RKO (cell line): ENCODE measurements at places on chromosomes 3 and 15.

- no peak for DNase-seq
These were observed 26.8 kb upstream of the GP9 start for GRCh38 chr3:129033633-129034321.

- DNase-seq = no peak
These were observed 40.1 kb downstream of the ITGB5 start for GRCh38 chr3:124847051-124847450.

GRCh38 chr3:31092748-31093589 lies 198.5 kb upstream of the GADL1 start:
- no peak for DNase-seq

GRCh38 chr3:13451301-13451673 lies 28.8 kb upstream of the HDAC11 start:
- peak; percentile 76 for DNase-seq

DNA sequence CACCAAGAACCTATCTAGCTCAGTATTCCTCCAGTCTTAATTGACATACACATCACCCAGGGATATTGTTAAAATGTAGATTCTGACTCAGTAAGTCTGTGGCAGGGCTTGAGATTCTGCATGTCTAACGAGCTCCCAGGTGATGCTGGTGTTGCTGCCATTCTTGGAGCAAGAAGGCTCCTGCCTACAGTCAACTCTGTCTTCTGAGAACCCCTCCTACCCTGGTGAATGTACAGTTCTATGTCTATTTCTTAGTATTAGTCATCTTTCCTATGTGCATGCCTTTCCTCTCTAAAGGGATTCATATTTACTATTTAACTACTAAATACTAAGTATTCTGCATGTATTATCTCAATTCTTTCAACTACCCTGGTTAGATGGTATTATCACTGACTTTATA lies 268.7 kb downstream of the EDEM1 start:
- DNase-seq = peak; percentile 0

DNA sequence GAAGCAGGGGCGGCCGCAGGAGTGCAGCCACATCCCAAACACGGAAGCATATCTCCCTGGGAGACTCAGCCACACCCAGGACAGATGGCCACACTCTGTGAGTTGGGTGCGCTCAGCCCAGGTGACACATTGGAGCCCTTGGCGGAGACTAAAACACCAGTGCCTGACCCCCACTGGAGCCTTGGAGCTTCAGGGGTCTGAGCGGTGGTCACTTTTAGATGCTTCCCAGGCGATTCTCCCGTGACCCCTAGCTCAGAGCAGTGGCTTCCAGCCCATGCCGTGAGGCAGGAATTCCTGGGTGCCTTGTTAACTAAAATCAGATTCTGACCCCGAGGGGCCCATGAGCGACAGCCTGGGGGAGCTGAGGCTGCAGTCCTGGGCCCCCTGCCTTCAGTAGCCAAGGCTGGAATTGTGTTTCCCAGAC lies 54.5 kb downstream of the PLXNA1 start:
- no peak for DNase-seq

DNA sequence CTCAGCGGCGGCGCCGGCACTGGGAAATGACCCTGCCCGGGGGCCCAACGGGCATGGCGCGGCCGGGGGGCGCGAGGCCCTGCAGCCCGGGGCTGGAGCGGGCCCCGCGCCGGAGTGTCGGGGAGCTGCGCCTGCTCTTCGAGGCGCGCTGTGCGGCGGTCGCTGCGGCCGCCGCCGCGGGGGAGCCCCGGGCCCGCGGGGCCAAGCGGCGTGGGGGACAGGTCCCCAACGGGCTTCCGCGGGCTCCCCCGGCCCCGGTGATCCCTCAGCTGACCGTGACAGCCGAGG lies 172 bp downstream of the ITPKA start:
- no peak for DNase-seq

- DNase-seq = no peak
These were observed 175.0 kb downstream of the RPLP1 start for GRCh38 chr15:69627548-69628158.

GRCh38 chr15:59456114-59456513 lies 18.1 kb downstream of the FAM81A start:
- no peak for DNase-seq

DNA sequence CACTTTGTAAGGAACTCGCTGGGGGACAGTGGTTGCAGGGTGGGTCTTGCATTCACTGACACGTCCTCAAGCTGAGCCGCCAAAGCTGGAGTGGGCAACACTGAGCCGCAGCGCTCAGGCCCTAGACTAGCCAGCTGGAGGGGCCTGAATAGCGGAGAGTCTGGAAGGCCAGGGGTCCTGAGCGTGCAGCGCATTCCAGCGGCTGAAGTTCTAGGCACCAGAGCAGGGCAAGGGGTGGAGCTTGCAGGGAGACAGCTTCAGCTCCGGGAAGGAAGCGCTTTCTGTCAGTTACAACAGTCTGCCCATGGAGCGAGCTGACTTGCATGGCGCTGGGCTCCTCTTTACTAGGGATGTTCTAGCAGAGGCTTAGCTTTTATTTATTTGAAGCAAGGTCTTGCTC lies 2.7 kb downstream of the MAP6D1 start:
- DNase-seq = no peak

GRCh38 chr3:53715815-53716483 lies 130.3 kb downstream of the CHDH start:
- DNase-seq = no peak

- peak; percentile 8 for DNase-seq
These were observed 77.2 kb downstream of the CEMIP start for GRCh38 chr15:80856400-80856799.

DNA sequence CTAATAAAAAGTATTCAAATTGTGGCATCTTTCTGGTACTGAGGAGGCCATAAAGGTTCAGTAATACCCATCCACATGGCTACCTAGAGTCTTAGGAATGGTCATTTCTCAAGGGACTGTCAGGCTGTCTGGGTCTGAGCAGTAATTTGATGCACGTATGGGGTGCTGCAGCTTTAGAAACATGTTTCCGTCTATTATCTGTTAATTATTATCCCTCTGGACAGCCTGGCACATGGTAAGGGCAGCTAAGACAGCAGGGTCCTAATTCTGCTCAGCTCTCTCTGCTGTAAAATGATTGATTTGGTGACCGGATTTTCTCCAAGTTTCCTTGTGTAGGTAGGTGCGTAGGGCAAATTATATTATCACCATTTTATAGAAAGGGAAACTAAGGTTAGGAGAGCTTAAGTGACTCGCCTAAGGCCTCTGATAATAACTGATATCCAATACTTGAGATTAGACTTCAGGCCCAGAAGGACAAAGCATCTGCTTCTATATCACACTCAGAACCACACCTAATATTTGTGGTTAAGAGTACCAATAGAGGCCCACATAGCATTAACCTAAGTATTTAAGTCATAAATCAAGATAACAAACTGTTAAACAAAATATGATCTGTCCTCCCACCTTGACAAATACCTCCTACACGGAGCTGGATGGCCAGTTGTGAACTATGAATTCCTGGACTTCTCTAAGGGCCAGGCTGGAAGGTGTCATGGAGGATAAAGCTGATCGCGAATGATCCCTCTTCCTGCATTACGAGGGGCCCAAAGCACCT lies 2.9 kb upstream of the RAP2B start:
- no peak for DNase-seq

DNA sequence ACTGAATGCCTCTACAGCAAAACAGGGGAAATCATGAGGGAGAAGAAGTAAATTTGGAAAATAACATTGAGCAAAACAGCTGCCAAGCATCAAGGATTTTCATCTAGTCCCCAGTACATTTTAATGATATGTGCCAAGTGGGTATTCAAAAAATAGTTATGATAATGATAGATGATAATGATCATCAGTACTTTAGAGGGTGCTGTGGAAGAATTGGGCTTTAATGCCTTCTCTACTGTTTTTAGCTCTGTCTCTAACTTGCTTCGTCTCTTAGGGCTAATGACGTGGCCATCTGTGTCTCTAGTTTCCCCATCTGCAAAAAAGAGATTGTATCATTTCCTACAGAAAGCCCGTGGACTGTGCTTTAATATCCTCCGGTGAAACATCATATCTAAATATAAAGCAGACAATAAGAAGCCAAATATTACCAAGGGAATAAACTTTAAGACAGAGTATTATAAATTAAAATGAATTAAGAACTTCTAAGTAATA lies 10.2 kb upstream of the FSIP1 start:
- DNase-seq = no peak

- DNase-seq = no peak
These were observed 32.2 kb downstream of the DNAJB8 start for GRCh38 chr3:128434524-128434923.

GRCh38 chr3:77102951-77103769 lies 63.3 kb downstream of the ROBO2 start:
- no peak for DNase-seq

GRCh38 chr3:135141672-135142071 lies 346.6 kb downstream of the EPHB1 start:
- DNase-seq = no peak

GRCh38 chr3:37272741-37273140 lies 98.4 kb upstream of the LRRFIP2 start:
- DNase-seq = no peak

DNA sequence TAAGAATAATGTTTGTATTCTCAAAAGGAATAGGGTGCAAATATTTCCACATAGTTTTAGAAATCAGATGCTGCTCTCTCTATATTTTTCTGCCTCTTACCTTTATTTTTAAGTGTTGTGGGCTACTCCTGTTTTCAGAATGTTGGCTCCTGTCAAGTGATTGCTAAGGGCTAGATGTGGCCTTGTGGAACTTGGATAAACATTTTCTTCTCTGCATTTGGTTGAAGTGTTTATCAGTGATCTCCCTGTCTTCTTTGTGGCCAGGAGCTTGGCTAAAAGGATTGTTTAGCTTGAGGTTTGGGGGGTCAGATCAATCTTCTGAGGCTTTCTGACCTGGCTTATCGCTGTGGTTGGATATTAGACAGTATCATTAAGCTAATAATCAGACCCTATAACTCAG lies 112.6 kb downstream of the TCF12 start:
- DNase-seq = no peak

DNA sequence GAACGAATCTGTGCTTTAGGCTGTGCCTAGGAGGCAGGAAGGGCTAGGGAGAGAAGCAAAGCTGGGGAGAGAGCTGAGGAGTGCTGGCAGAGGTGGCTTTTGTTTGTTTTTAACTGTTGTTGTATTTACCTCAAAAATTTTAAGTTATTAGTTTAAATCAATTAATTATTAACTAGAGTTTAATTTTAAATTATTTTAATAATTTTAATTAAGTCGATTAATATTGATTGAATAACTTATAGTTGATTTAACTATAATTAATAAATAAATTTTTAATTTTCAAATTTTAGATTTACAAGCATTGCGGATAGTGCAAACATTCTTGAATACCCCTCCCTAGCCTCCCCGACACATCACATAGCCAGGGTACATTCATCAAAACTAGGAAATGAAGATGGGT lies 30.6 kb downstream of the KLF15 start:
- DNase-seq = no peak

DNA sequence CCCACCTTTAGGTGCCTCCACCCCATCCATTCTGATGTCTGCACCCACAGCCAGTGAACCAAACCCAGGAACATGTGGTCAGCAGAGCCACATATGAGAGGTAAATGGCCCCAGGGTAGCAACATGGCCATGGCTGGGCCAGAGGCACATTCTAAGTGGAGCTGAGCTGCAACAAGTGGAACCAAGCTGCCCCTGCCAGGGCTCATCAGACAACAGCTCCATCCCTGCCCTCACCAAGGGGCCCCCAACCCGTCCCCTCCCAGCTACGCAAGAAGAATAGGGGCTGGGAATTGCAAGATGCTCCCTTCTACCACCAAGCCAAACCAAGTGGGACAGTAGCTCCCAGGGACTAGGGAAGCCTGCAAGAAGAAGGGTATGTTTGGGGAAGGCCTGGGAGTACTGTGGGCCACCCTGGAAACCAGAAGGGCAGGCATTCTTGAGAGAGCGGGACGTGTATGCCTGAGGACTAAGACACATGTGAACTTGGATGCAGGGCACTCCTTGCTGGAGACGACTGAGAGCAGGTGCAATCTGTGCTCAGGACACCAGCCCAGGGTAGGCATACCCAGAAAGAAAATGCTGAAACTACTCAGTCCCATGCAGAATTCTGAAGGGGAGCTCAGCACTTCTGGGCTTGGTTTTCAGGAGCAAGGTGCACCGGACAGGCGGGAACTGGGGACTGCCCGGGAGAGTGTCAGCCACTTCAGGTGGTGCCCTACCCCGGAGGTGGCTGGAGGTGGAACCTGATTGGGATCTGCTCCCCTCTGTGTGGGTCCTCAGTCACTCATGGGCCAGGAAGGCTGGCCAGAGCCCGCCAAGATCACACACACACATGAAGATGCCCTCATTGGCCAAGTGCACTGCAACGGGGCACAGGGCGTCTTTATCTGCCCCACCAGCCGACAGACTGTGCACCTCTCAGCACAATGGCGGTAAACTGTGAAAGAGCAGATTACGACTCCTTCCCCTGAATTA lies 9.5 kb downstream of the MYL3 start:
- no peak for DNase-seq

DNA sequence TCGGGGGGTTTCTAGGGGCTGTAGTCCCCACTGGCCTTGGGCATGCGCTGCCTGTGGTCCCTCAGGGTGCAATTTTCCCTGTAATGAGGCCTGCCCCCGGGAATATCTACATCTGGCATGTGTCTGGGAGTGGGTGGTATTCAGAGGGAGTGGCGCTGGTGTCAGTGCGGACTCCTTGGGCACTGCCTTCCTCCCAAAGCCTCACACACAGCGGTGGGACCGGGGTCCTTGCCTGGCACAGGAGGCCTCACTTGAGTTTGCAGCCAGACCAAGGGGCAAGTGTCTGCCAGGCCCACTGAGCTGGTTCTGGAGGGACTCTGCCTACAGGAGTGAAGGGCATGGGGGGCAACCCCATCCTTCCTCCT lies 53.5 kb upstream of the PCSK6 start:
- DNase-seq = no peak

GRCh38 chr3:142987080-142987700 lies 14.2 kb upstream of the U2SURP start:
- peak; percentile 67 for DNase-seq

GRCh38 chr3:153785901-153786300 lies 335.3 kb upstream of the ARHGEF26 start:
- no peak for DNase-seq

DNA sequence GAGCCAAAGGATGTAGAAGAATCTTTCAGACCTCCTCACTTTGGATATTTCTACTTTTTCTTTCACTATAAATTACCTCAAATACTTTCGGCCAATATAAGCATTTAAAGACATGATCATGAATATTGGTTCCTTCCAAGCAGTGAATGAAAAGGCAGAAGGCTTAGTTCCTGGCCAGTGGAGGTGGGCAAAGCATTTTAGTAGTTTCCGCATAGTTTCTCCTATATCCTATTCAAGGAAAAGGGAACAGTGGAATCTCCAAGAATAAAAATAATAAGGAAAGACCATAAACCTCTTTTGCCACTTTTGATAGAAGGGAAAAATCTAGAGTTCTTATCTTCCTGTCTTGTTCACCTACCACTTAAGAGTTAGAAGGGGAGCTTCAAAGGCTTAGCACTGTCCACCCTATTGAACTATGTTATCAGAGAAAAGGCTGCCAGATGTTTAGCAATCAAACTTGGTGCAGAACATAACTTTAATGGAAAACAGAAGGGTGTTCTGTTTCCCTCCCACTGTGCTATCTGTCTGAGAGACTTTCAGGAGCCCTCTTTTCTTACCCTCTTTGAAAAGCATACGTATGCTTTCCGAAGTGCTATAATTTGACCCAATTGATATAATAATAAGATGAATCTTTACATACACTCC lies 155.6 kb upstream of the DPH6 start:
- no peak for DNase-seq
